Activated CD4-positive, alpha-beta T cell treated with anti-CD3 and anti-CD28 coated beads, Interleukin-2, Interleukin-4, amounts not matched to agents 100 ng/mL and 50 ng/mL, durations not matched to agents 16 hours and 8 hours (primary cell): ENCODE measurements at places on chromosomes 11 and 22.

GRCh38 chr11:70608568-70609470 lies 210.5 kb downstream of the CTTN start:
- DNase-seq, result no peak

- DNase-seq, result peak; percentile 69
Measured at GRCh38 chr11:68340784-68341556, 28.6 kb downstream of the LRP5 start.

GRCh38 chr11:82794490-82794889 lies 60.8 kb upstream of the FAM181B start:
- no peak for DNase-seq

GRCh38 chr11:127485541-127485940 lies 485.0 kb upstream of the KIRREL3 start:
- no peak for DNase-seq
